Stimulated activated CD4-positive, alpha-beta T cell treated with anti-CD3 and anti-CD28 coated beads, Interleukin-12 subunit alpha, Interleukin-12 subunit beta, amount 100 ng/mL, for 48 hours (primary cell): ENCODE measurements at places on chromosomes 1 and 21.

GRCh38 chr1:226019572-226019971, 20.4 kb upstream of the SDE2 start:
- no peak for DNase-seq

DNA sequence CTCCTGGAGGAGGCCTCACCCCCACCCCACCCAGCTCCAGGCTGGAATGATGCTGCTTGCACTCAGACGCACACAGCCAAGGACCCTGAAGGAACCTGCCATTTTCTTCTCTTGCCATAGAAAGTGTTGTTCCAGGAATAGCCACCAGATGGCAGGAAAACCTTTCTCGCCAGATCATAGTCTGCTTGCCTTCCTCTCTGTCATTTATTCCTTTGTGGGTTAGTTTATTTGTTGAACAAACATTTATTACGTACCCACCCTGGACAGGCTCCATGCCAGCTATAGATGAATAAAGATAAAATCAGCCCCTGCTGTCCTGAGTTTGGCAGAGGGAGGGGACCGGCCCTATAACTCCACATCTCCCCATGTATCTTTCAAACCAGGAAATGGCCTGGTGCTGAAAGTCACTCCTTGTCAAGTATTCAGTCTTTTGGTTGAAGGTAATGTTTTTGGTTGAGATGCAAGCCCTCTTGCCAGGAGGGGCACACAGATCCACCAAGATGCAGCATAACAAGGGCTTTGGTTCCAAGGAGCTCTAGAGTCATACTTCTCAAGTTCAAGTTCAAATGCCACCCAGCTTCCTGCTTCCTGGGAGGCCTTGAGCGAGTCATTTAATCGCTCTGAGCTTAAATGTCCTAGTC, 7.0 kb upstream of the KCNC4 start:
- DNase-seq = peak; percentile 52

DNA sequence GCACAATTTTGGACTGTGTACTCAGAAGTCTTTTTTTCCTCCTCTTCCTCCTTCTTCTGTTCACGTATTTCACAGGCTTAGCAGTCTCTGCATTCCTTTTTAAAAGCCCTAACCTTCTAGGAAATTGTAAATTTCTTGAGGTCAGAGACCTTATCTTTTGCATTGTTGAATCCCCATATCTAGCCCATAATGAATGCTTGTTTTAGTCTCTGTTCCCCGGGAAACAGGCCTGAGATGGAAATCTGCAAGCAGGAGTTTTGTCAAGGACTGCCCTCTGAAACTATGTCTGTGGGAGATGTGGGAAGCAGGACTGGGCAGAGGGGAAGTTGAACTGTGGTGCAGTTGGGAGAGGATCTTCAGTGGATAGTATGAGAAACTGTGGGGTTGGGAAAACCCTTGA, 272.2 kb upstream of the DAB1 start:
- DNase-seq = no peak

- DNase-seq = no peak
Observed at GRCh38 chr1:3611170-3612019, at the start of gene MEGF6. MEGF6 (minus strand) TSS chr1:3611508; CDS start chr1:3611268, 240 bp downstream.

- DNase-seq = no peak
Observed at GRCh38 chr1:20988943-20989342, 187.8 kb downstream of the EIF4G3 start.
